Stimulated activated CD8-positive, alpha-beta memory T cell treated with anti-CD3 and anti-CD28 coated beads, Interleukin-15, amount 100 ng/mL, for 4 hours (primary cell): ENCODE measurements at places on chromosomes 2 and 18.

DNA sequence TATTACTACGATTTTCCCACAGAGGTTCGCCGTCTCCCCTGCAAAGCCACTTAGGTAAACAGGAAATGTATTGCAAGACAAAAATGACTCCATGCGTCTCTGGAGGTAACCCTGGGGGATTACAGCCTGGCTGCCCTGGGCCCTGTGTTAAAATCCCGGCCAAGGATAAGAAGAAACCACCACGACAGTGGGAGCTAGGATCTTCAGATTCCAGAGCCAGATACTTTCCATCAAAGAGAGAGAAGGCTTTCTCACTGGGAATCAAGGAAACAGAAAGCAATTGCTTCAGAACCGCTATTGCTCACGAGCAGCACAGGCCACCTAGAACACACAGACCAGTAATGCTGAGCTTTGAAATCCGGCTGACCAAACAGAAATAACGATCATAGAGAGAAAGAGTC lies 97.9 kb upstream of the ZNF516 start:
- DNase-seq = no peak

DNA sequence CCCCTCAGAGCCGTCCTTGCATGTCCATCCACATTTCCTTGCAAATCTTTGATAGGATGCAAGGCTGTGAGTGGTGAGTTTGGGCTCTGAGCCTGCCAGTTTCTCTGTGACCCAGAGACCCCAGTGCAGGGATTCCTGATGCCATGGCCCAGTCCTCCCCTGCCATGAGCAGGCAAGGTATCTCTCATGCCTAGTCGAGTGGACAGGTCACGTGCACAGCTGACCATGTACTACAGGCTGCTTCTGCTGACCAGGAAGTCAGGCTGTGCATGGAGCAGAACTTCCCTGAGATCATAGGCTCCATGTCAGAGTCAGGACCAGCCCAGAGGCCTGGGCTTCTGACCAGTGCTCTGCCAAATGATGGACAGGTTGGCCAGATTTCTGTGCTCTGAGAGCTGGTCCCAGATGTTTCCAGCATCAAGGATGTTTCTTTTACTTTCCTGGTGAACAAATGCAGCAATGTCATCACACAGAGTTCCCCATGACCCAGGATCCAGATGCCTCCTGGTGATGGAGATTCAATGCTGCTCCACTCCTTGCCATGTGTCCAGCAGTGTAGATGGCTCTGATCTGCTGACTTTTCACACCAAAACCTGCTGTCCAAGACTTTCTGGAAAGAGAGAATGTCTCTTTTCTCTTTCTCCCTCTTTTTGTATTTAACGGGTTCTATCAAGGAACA lies 321.6 kb upstream of the HS6ST1 start:
- no peak for DNase-seq

- no peak for DNase-seq
Measured at GRCh38 chr2:241768251-241768711, 8.3 kb upstream of the GAL3ST2 start.

GRCh38 chr2:145066151-145066661 lies 546.3 kb upstream of the ZEB2 start:
- no peak for DNase-seq

DNA sequence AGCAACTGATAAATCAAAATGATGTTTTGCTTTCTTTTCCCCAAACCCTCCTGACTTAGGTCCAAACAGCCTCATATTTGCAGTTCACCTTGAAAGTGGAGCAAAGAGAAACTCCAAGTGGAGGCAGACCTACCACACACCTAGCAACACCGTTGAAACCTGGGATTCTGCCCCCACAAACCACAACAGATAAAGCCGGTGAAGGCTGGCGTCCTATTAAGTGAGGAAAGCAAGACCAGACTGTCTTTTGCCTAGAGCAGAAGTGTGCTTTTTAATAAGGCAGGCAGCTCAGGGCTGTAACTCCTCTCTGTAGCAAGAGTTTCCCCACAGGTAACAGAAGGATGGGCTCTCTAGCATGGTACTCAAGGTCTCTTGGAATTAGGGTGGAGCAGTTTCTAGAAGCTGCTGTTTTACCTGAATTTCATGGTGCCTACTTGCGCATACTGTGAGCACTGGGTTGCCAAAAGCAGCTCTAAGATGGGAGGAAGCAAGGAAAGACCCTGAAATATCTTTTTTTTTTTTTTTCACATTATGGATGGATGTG lies 336.9 kb downstream of the BCL11A start:
- DNase-seq = no peak

DNA sequence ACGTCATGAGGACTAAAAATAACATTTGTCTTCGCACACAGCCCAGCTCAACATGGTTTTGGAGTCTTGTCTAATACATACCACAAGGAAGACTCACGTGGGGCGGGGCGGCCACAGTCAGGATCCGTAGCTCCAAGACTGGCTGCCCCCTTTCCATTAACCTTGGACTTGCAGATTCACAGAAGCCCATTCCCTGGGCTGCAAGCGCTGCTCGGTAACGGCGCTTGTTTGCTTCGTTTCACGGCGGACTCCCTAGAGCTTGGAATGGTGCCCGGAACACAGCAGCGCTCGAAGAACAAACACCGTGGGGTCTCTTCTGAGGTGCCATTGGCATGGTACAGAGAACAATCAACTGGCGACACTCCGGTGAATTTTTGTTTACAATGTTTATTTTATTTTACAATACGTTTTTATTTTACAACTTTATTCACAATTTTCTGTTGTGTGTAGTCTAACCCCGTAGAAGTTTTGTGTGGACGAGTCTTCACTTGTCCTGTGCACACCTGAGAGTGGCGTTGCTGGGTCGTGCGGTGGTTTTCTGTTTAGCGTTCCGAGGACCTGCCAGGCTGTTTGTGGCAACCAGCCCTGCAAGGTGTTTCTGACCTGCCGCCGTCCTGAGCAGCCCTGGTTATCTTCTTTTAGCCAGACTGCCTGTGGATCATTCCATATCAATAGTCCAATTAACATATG lies 126.5 kb downstream of the GALR1 start:
- no peak for DNase-seq

- no peak for DNase-seq
Measured at GRCh38 chr2:42949125-42949524, 156.7 kb upstream of the HAAO start.

GRCh38 chr2:174666845-174667244 lies 69.2 kb upstream of the WIPF1 start:
- no peak for DNase-seq

- no peak for DNase-seq
Measured at GRCh38 chr2:39419282-39420223, 17.5 kb downstream of the MAP4K3 start.

GRCh38 chr2:101120124-101120996 lies 30.8 kb downstream of the TBC1D8 start:
- DNase-seq = no peak

DNA sequence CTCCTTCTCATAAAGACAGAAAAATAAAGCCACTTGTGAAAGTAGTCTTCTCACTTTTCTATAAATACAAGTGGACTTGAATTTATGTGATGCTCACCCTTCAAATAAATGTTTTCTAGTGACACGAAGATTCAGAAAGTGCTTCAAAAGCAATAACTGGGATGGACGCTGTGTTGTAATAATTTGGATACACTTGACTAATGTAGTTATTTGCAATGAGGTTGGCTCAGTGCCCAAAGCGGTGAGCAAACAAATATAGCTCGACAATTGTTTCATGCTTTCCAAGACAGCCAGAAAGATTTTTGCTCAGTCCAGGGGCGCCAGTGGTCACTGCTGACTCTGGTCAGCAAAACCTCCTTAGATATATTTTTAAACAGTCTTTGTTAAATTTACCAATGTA lies 278.6 kb upstream of the KLHL14 start:
- no peak for DNase-seq

DNA sequence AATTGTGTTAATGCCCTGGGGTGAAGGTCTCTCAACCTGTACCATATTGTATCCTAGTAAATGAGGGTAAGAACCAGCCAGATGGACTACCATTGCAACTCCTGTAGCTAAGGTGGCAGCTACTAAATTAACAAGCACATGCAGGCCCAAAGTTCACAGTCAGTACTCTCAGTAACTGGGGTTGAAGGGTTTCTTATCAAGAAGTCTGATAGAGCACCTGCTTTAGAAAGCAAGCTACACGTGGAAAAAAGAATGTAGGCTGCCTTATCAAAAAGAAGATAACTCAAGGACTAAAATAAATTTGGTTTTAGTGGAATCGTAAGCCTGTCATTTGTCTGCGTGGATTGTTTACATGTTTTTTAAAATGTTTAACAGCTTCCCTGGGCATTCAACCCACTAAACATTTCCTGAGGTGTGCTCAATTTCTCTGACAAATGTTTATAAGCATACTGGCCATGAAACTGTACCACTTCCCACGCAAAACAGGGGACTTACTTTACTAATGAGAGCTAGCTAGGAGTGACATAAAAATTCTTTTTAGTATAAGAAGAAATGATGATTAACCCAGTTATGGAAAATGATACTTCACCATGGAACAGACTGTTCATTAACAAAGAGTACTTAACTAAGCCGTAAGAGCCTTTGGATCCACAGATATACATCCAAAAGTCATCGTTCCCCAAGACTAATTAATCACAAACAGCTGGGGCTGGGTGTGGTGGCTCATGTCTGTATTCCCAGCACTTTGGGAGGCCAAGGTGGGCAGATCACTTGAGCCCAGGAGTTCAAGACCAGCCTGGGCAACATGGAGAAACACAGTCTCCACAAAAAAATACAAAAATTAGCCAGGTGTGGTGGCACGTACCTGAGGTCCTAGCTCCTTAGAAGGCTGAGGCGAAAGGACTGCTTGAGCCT lies 36.5 kb downstream of the LPIN2 start:
- no peak for DNase-seq

DNA sequence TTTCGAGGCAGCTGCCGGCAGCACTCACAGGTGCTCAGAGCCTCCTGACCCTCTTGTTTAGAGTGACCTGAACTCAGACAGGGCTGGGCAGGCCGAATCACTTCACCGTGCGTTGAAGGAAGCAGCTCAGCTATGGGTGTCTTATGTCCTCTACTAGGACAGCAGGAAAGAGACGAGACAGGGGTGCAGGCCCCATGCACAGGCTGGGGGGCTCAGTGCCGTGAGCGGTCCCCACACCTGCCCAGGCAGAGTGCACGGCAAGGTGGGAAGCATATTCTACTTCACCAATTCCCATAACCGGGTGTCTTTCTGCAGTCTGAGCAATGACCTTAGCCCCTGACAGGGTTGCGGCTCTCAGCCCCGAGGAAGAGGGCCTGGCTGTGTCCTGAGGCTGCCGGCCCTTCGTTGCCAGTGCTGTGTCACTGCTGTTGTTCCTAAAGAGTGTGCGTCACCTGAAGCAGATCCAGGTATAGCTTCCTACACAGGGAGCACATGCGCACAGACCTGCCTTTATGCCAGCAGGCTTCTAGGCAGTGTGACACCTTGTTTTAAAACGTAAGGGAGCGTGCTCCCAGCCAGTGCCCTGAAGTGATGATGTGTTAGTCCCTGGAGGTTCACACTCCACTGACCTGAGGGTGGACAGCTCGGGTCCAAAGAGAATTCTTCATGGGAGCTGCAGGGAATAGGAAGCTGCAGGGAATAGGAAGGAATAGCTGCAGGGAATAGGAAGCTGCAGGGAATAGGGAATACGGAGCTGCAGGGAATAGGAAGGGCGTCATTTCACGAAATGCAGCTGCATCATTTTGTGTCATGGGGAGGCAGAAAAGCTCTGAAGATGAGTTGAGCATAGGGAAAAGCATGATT lies 207.9 kb upstream of the SALL3 start:
- no peak for DNase-seq

DNA sequence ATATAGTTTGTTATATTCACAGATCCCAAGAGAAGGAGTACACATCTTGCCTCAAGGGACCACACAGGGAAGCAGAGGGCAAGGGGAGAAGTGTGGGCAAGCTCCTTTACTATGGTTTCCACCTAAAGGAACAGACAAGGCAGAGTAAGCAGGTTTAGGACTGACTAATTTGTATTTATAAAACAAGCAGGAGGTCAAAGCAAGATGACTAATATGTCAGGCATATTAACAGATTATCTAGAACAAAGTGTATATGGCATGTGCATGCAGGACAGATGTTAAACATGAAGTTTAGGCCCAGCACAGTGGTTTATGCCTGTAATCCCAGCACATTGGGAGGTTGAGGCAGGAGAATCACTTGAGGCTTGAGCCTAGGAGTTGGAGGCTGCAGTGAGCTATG lies 3.7 kb upstream of the LRP2 start:
- no peak for DNase-seq

GRCh38 chr2:64624108-64624610 lies 29.6 kb downstream of the SERTAD2 start:
- no peak for DNase-seq
